Stimulated activated CD8-positive, alpha-beta memory T cell treated with anti-CD3 and anti-CD28 coated beads, Interleukin-4, amount 100 ng/mL, for 1 hour (primary cell): ENCODE measurements at places on chromosomes 11 and 22.

GRCh38 chr22:29106839-29107238 is 34.0 kb downstream of the KREMEN1 start:
- DNase-seq = no peak

DNA sequence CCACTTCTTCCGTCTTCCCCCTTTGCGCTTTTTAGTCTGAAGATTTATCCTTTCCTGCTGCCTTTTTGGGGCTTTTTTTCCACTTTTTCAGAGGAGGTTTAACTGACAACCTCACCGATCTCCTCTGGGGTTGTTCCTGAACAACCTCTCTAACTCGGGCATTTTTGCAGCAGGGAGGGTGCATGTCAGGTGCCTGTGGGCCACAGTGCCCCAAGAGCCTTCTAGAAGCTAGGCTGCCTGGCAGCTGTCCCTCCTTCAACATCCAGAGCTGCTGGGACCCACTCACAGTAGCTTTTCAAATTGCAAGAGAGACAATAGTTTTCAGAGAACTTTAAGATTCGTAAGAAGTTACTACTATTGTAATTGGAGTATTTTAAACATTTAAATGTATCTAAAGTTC is 1112.4 kb upstream of the CNTN5 start:
- no peak for DNase-seq

DNA sequence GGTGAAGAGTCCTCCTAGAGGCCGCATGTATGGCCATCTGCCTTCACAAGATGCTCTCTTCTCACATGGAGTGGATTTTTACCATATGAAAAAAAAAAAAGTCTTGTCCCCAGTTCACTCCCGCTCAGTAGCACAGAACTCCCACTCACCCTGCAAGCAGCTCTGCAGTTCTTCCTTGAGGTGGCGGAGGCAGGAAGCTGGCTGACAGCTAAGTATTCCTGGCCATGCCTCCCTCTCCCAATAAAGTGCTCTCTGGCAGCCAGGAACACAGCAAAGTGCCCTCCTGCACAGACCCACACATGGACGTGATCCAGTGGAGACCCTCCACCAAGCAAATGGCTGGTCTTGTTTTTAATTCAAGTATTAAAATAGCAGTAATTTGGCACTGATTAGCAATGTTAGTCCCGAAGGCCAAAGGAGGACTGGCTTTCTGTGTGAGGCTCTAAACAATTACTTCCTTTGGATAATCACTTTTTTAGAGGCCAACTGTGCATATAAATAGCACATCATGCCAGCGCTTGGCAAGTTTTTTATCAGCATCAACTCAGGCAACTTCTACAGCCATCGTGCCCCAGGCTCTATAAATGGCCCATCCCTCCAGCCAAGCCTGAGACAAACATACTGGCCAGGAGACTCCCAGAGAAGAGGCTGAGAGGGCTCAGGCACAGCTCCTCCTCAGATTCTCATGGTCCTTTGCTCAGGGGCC is 413.6 kb downstream of the OPCML start:
- DNase-seq = no peak

- DNase-seq = no peak
These were observed 51.5 kb downstream of the RTL6 start for GRCh38 chr22:44446483-44446882.

DNA sequence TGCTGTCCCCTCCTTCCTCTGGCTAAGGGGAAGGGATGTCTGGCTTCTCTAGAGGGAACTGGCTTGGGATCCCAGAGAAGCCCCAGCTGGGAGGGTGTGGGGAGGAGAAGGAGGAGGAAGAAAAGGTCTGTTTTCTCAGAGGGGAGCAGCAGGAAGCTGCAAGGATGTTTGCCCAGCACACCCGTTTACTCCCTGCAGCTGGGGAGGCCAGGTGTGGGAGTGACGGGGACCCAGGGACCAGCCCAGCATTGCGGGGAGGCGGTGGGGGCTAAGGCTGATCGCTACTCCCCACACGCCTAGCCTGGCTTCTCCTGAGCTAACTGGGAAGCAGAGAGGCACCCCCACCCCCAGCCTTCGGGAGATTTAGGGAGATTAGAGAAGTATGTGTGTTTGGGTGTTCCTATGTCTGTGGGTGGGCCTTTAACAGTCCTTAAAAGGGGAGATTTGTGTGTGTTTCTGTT is 3.9 kb downstream of the CREB3L1 start:
- DNase-seq = no peak

- DNase-seq = no peak
These were observed 11.1 kb downstream of the MICAL2 start for GRCh38 chr11:12121517-12121916.

- DNase-seq = no peak
These were observed at the start of gene GUCY1A2 for GRCh38 chr11:107018219-107018901. Gene GUCY1A2, minus strand, starts transcription at chr11:107018476. Its CDS starts 421 bp downstream, at chr11:107018055.
